ENCODE measurements at places on chromosomes 12 and 14. TPM values are rescaled to one million over a fixed set of nuclear protein-coding genes. Genes with fewer than 3 reads are reported as not detected.

DNA sequence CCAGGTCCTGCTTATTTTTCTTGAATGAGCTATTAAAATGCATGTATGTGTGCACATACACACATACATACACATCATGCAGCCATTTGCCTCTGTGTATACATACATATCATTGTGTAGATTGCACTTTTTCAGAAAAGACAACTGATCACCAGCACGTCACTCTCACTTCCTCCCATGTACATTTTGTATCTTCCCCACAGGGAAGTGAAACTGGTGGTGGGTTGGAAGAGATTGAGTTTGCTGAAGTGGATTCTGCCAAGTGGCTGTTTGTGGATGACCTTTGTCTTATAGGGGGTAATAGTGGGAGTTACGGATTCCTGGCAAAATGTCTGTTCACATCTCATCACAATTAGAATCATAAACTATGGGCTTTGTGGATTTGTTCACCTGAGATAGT, 448.6 kb downstream of the RAD51B start:
- no peak for DNase-seq

- DNase-seq = no peak
Observed at GRCh38 chr12:49807991-49808580, 20.1 kb downstream of the NCKAP5L start.

GRCh38 chr14:83816761-83817160, 1713.2 kb upstream of the FLRT2 start:
- DNase-seq = peak; percentile 62

DNA sequence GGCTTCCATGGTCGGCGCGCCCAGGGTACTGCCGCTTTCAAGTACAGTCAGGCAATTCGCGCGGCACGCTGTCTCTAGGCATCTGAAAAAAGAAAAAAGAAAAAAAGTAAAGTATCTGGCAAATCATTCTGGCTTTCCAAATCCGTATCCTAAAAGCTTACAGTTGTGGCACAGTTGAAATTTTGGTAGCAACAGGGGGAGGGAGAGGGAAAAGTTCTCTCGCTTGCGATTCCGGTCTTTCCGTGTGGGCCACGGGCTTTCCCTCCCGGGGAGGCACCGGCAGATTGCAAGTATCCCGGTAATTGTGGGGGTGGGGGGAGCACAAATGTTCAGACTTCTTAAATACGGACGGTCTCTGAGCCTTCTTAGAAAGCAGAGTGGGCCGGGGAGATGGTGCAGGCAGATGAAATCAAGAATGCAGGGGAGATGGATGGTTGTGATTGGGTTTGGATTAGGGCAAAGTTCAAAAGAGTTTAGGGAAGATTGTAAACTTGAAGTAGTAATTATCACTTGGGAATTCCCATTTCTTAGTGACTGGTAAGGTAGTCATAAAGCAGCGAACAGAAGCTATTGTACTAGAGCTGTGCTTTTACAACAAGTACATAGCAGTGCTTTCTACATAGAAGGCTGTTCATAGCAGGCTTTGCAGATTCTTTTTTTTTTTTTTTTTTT, 1.2 kb downstream of the SOCS2 start:
- DNase-seq = no peak

- no peak for DNase-seq
Observed at GRCh38 chr14:61543946-61544345, 151.4 kb upstream of the HIF1A start.

DNA sequence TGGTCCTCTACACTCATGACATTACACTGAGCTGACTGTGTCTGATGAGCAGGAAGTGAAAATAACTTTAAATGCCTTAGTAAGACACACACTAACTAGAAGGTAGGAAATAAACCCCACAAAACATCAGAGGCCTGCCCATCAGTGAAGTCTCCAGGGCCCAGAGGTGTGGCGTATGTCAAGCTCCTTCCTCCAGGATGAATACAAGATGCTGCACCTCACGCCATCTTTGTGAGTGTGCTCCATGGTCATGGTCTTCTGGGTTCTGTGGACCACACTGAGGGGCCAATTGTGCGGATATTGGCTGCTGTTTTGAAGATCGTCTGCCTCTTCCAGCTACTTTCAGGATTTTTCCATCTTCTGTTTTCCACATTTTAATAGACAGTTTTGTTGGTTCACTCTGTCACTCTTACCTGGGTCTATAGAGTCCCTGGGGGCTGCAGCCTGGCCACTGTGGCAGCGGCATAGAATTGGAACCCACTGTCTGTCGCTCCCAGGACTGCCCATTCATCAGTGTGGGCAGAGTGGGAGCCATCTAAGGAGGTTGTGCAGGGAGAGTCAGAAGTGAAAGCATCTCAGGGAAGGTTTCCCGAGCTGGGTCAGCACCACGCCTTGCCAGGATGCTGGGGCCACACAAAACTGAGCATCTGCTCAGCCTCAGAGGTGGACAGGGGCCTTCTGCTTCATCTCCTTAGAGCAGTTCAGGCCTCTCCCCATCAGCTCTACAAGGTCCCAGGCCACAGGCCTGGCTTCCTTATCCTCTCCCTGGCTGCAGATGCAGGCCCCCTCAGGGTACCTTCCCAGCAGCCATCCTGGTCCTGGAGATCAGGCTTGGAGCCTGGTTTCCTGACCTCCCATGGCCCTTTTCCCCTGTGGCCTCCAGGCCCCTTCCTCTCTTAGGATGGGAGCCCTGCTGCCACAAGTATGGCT, 57.5 kb upstream of the C14orf180 start:
- DNase-seq = no peak

DNA sequence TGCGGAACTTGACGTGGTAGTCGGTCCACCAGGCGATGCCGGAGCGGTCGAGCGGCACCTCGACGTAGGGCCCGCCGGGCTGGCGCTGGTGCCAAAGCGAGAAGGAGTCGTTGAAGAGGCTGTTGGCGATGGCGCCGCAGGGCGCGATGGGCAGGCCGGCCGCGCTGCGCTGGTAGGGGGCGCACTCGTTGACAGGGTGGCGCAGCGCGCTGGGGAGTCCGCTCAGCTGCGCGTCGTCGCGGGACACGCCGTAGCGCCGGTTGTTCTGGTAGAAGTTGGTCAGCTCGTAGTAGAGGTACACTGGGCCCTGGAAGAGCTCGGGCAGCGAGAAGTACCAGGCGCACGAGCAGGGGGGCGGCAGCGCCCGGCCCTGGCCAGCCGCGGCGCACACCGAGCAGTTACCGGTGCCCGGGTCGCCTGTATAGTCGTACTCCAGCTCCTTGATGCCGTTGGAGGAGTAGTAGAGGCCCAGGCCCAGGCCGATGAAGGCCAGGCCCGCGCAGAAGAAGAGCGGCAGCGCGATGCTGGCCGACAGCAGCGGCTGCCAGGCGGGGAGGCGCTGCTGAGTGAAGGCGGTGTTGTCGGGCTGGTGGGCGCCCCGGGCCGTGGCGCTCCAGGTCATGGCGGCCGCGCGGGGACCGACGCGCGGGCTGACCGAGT, 482 bp downstream of the TMEM30B start:
- no peak for DNase-seq

GRCh38 chr12:56522411-56523193, 982 bp downstream of the RBMS2 start:
- DNase-seq = peak; percentile 28

DNA sequence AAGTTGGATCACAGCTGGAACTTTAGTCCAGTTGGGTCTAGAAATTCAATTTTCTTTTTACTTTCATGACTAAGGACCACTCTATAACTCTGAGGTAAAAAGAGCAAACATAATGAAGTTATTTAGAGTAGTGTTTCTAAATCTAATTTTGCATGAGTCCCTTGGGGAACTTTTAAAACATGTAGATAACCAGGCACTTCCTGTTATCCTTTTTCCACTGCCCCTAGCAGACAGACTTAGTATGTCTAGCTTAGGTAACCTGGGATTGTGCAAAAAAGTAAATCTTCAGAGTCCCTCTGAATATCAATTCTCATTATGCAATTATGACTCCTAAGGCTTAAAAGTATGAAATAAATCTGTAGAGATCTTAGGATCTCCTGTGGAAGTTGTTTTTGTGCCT, 371.2 kb downstream of the DIO2 start:
- DNase-seq = no peak

DNA sequence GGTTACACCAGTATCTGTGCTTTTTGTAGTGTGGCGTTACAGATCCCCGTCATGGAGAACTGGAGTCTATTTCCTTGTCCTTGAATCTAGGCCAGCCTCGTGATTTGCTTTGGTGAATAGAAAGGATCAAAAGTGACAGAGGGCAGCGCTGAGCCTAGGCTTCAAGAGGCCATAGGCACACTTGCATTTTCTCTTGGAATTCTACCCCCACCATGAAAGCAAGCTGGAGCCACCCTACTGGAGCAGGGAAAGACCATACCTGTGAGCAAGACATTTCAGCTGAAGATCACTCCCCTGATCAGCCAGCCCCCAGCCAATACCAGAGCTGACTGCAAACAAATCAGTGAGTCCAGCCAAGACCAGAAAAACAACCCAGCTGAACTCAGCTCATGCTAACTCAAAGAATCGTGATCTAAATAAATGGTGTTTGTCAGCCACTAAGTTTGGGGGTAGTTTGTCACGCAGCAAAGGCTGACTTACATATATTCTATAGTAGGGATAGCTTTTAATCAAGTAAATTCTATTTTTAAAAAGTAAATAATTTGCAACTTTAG, 521.9 kb upstream of the TBX3 start:
- DNase-seq = no peak

- DNase-seq = no peak
Observed at GRCh38 chr14:71485833-71486232, 446.4 kb upstream of the RGS6 start.

DNA sequence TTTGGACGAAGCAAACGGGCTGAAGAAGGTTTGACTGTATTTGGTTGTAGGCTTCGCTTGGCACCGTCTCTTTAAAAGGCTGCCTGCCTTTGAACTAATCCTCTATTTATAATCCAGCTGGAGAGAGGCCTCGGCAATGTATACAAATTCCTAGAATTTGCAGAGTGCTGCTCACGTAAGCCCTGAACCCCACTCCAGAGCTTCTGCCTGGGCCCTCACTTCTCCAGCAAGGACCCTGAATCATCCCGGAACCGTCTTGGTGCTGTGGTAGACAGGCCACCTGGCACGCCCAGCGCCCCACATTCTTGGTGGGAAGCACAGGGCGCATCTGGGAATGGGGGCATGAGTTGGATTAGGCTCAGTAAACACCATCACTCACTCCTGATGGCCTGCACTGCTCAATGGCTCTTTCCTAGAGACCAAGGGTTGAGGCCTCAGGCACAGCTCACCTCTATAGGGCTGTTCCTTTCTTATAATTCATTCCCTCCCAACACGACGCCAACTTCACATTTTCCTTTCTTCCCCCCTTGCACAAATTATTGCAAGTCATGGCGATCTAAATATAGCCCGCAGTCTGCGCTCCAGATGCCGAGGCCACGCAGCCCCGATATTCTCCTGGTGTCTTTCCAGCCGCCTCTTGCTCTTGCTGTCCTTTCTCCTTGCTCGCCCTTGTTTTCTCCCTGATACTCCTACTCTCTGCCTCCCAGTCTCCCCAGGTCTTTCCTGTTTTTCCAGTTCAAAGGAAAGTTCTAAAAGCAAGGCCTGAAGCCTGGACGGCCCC, 141.0 kb downstream of the ZFP36L1 start:
- DNase-seq = no peak

- no peak for DNase-seq
Observed at GRCh38 chr14:66701813-66702212, 193.9 kb downstream of the GPHN start.

GRCh38 chr12:70365648-70366518, at the start of gene KCNMB4:
Gene KCNMB4, plus strand, starts transcription at chr12:70366290. Its CDS starts 445 bp downstream, at chr12:70366735.
- peak; percentile 71 for DNase-seq

- no peak for DNase-seq
Observed at GRCh38 chr12:65277994-65278575, 398 bp upstream of the MSRB3 start.

DNA sequence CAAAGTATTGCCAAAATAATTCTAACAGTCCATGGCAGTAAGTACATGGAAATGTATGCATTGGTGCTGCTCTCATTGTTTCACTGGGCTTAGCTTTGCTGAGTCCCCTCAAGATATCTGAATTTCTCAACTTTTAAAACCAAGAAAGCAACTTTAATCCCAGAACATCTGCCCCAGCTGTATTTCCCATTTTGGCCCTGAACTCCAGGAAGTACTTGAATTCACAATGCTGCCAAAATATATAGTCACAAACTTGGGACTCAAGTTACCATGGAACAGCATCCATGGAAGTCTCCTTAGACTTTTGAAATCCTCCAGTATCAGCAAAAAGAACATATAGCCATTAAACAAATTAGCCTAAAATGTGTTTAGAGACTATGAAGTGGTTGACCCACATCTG, 78.5 kb upstream of the FLRT2 start:
- no peak for DNase-seq

GRCh38 chr12:110790301-110790700, 47.6 kb upstream of the PPP1CC start:
- DNase-seq = no peak

GRCh38 chr12:18375131-18375530, 113.8 kb downstream of the PIK3C2G start:
- DNase-seq = no peak

DNA sequence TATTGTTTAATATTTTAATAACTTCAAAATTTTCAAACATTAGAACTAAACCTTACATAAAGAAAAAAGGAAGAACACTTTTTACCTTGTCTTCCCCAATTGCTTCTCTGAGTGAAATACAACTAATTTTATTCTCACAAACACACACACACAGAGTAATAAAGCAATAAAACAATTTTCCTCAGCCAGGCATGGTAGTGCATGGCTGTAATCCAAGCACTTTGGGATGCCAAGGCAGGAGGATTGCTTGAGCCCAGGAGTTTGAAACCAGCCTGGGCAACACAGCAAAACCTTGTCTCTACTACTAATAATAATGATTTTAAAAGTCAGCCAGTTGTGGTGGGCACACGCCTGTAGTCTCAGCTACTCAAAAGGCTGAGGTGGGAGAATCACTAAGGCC, 13.1 kb downstream of the PPP1R12A start:
- DNase-seq = no peak

GRCh38 chr12:82426081-82426480, 67.8 kb downstream of the METTL25 start:
- no peak for DNase-seq

GRCh38 chr14:45946251-45946650, 693.2 kb upstream of the MIS18BP1 start:
- no peak for DNase-seq

- peak; percentile 24 for DNase-seq
Observed at GRCh38 chr12:63206909-63207308, 55.9 kb upstream of the AVPR1A start.

The TSPAN8 gene
- polyA plus RNA-seq = 26.7 TPM

The PPFIA2 gene
- 5.0 TPM for polyA plus RNA-seq

The STXBP6 gene
- polyA plus RNA-seq = 9.8 TPM

The FOXA1 gene
- 3.2 TPM for polyA plus RNA-seq

The MMP17 gene
- polyA plus RNA-seq = 0.65 TPM

The TPH2 gene
- polyA plus RNA-seq = 0.10 TPM

The OR4K5 gene
- not detected for polyA plus RNA-seq

The CLEC4C gene
- polyA plus RNA-seq = 0.23 TPM

The SLC5A8 gene
- 33.1 TPM for polyA plus RNA-seq

All from left kidney (tissue), 8 donors.